ENCODE measurements at places on chromosomes 5 and 9. TPM values are rescaled to one million over a fixed set of nuclear protein-coding genes. Genes with fewer than 3 reads are reported as not detected.

The ANXA2R gene
- total RNA-seq: 1.3 TPM

The TSTD2 gene
- 22.4 TPM for total RNA-seq

DNA sequence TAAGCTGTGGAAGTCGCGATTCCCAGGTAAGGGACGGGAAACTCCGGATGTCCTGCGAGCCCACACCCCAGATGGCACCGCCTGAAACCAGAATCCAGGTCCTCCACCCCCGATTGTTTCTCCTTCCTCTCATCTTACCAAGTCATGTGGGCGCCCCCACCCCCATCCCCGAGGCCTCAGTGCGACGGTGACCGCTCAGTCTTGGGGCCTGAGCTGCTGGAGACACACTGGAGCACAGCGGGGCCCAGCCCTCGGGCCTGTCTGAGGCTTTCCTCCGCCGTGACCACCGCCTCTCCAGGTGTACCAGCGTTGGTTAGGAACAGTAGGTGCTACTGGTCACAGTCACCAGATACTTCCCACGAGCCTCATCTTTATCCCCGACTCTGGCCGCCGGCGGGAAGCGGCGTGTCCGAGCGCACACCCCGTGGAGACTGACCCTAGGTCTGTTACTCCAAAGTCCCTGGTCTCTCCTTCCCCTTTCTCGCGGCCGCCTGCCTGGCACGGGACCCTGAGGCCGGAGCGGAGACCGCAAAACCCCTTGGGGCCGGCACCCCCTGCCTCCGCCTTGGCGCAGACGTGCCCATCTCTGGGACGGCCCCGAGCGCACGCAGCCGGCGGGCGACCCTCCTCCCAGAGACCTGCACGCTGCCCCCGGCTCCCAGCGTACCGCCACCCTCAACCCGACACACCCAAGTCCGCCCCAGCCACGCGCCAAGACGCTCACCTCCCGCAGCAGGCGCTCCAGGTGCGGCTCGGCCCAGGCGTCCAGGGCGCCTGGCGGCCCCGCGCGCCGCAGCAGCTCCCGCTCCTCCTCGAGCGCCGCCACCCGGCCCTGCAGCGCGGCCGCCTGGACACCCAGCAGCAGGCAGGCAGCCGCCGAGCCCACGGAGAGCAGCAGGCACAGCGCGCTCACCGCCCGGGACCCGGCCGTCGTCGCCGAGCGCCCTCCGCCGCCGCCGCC, 733 bp downstream of the COL23A1 start:
- no peak for DNase-seq

The GPR150 gene
- total RNA-seq: 0.45 TPM

The APBA1 gene
- total RNA-seq: 14.4 TPM

- no peak for DNase-seq
Measured at GRCh38 chr5:137069358-137069757, 429.8 kb downstream of the SPOCK1 start.

The OBP2B gene
- total RNA-seq: not detected

GRCh38 chr5:14343376-14343775, 200.2 kb downstream of the TRIO start:
- no peak for DNase-seq

GRCh38 chr5:41270423-41271251, 57.3 kb upstream of the C6 start:
- no peak for DNase-seq

The WHRN gene
- 6.1 TPM for total RNA-seq

DNA sequence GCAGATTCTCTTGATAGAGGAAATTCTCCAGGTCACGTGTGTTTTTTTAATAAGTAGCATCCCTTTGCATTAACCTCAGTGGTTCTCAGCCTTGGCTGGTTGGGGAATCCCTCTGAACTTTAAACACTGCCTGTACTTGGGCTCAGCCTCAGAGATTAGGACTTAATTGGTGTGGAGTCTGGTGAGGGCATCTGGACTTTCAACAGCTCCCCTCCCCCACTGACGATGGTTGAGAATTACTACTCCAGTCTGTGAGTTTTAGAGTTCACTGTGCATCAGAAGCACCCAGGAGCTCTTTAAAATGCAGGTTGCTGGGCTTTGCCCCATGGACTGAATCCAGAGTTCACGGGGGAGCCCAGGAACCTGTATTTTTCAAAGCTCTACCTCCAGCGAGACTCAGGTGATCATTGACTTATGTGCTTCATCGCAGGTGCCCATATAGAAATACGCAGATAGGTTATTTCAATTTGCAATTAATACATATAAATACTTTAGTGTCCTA, 71.4 kb downstream of the DAPK1 start:
- DNase-seq: no peak

GRCh38 chr5:157513182-157513581, 53.2 kb downstream of the NIPAL4 start:
- peak; percentile 52 for DNase-seq

The ADAMTSL1 gene
- total RNA-seq: 18.9 TPM

- no peak for DNase-seq
Measured at GRCh38 chr9:134396825-134397224, 70.6 kb downstream of the RXRA start.

The ACOT12 gene
- not detected for total RNA-seq

The TEX48 gene
- total RNA-seq: not detected

The SPINK4 gene
- total RNA-seq: 13.9 TPM

DNA sequence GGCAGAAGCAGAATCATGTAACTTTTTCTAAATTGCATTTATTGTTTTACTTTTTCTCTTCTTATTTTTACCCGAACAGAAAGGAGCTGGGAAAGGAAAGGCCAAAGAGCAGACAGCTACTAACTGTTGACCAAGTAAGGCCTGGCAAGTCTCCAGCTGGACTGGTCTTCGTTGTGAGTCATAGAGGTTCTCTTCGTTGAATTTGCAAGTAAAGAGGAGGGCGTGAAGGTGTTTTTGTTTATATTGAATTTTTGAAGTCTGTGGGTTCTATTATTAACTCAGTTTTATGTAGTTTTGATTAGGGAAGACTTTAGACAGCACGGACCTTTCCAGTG, 416.5 kb upstream of the CCNH start:
- no peak for DNase-seq

The SLC6A19 gene
- total RNA-seq: 5.8 TPM

The PCDHA6 gene
- total RNA-seq: 0.31 TPM

- no peak for DNase-seq
Measured at GRCh38 chr5:132090107-132090506, 16.5 kb downstream of the CSF2 start.

DNA sequence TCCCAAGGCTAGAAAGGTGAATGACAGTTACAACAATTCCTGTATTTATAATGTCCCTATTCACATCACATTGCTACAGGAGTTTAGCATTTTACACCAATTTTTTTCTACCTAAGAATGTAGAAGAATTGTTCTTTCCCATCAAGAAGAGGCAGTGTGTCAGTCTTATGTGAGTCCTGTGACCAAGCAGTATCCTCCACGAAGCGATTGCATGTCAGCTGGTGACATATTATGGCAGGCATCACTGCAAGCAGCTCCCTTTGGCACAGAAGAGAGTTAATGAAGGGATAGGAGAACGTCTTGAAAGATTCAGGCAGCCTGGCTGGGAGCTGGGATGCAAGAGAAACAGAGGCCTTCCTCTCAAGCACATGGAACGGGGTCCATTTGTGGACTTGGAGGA, 199.8 kb downstream of the SMC2 start:
- DNase-seq: no peak

GRCh38 chr5:129043894-129044293, 50.7 kb upstream of the ISOC1 start:
- DNase-seq: no peak

- DNase-seq: no peak
Measured at GRCh38 chr5:6676702-6677101, 36.5 kb upstream of the TENT4A start.

The TPPP gene
- total RNA-seq: 3.9 TPM

GRCh38 chr5:55959208-55959607, 35.6 kb downstream of the IL6ST start:
- DNase-seq: no peak

DNA sequence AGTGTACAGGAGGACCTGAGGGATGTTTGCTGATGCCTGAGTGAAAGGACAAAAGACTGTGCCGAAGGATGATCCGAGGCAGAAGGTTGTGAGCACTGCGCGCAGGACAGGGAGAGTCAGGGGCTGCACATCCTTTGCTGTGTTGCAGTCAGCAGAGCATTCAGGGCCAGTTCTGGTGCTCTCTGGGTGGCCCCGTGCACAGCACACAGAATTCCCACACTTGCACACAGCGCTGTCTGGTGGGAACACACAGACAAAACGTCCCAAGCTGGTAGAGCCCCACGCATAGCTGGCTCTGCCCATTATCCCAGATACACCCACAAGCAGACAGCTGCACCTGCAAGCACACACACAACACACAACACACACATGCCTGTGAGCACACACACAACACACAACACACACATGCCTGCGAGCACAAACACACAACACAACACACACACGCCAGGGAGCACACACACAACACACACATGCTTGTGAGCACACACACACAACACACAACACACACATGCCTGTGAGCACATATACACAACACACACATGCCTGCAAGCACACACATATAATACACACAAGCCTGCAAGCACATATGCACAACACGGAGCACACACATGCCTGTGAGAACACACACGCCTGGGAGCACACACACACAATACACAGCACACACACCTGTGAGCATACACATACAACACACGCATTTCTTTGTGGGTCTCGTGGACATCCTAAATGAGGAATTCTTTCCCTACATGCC, 74.4 kb downstream of the FGF18 start:
- no peak for DNase-seq

GRCh38 chr5:84628918-84629317, 244.2 kb upstream of the EDIL3 start:
- DNase-seq: no peak

- DNase-seq: no peak
Measured at GRCh38 chr9:116389541-116390302, 236.1 kb downstream of the PAPPA start.

Data from left colon (tissue), 2 donors.